ENCODE measurements at places on chromosomes 2 and 18.

DNA sequence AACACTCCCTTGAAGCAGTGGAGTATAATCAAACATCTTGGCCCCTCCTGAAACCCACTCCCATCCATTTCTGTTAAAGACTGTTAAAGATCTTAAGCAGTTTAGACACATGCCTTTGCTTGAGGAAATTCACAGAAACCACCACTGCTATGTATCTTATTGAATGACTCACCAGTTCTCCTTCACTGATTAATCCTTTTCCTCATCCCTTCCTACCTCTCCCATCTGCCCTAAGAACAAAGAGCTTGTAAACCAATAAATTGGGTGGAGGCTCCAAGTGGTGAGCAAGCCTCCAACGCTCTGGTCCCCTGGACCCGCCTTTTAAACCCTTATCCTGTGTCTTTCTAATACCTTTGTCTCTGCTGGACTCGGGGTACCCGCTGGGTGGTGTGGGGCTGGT lies 746.1 kb downstream of the LRP1B start:
- no peak for DNase-seq

DNA sequence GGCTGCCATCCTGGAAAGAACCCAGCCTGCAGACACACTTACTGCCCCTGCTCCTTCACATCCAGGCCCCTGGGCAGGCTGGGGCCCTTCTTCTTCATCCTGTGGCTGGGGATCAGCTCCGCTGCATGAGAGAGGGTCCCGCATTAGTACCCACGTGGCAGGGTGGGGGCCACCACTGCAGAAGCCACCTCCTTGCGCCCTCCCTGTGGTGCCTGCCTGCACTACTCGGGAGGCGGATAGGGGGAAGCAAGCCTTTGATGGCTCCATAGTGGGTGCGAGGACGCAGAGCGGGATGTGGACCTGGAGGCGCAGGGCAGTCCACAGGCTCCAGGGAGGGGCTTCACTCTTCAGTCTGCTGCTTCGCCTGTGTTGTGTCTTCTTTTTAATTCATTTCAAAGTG lies 46.7 kb downstream of the GPC1 start:
- no peak for DNase-seq

GRCh38 chr2:46720592-46721185 lies 194.9 kb downstream of the MCFD2 start:
- DNase-seq, result no peak

GRCh38 chr2:233421091-233421816 lies 67.0 kb downstream of the DGKD start:
- DNase-seq, result no peak

- DNase-seq, result no peak
Measured at GRCh38 chr18:69843015-69843414, 104.7 kb downstream of the CD226 start.

DNA sequence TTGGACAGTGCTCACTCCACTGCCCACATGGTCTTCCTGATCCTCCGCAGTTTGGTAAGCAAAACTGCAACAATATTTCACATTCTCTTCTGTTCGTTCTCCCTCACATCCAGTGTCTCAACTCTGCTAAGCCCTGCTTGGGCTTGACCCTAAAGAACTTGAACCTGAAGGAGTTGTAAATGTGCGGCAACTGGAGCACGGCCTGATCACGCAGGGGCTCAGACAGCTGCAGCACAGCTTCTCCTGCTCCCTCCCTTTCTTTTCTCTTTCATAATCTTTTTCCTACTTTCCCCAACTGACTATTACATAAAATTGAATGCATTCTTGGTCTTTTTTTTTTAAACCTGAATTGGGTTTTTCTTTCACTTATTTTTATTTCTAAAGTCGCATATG lies 10.2 kb downstream of the CYRIA start:
- DNase-seq, result no peak

- no peak for DNase-seq
Measured at GRCh38 chr2:232530626-232531260, 4.8 kb downstream of the CHRND start.

DNA sequence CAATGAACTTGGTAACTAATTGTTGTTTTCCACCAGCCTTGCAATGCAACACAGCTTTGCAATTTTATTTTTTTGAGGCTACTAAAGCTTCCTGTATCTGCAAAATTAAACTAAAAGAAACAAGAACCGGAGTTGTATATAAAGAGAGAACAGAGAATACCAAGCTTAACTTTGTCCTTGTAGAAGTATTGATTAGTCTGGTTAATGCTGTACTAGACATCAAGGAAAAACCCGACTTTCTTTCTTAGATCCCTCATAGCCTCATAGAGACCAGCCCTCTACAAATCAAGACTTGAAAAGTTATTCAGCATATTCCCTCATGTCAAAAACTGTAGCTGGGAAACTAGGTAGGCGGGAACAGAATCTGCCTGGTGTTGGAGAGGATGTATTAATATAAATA lies 1.7 kb upstream of the ASAP2 start:
- no peak for DNase-seq

DNA sequence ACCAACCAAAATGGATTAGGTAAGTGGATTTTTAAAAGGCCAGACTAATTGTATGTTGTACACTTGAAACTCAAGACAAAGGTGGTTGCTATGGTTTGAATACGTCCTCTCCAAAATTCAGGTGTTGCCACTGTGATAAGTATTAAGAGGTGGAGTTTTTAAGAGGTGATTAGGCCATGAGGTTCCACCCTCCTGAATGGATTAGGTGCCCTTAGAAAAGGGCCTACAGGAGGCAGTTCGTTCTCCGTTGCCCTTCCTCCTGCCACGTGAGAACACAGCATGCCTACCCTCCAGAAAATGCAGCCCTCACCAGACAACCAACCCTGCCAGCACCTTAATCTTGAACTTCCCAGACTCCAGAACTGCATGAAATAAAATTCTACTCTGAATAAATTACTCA lies 51.2 kb downstream of the CHMP3 start:
- no peak for DNase-seq

DNA sequence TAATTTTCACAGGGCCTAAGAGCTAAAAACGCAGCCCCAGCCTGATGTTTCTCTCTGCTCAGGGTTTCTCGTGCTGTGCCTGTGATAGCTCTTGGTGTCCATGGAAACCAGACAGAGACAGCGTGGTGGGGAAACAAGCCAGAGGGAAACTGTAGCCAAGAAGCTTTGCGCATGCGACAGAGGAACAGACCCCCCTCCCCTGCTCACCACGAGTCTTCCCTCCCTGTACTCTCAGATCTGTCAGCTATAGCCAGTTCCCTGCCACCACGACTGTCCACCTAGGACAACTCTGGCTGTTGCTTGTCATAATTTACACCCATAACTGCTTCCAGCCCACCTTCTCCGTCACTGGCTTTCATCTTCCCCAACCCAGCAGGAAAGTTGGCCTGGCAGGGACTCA lies 13.2 kb upstream of the DNAJC27 start:
- DNase-seq, result no peak

GRCh38 chr2:26043862-26044696 lies 10.2 kb downstream of the RAB10 start:
- DNase-seq, result no peak

GRCh38 chr2:579961-580360 lies 97.2 kb downstream of the TMEM18 start:
- DNase-seq, result no peak

- no peak for DNase-seq
Measured at GRCh38 chr18:13809043-13809430, 14.9 kb upstream of the MC5R start.

- DNase-seq, result no peak
Measured at GRCh38 chr2:233082222-233082930, 22.2 kb downstream of the INPP5D start.

DNA sequence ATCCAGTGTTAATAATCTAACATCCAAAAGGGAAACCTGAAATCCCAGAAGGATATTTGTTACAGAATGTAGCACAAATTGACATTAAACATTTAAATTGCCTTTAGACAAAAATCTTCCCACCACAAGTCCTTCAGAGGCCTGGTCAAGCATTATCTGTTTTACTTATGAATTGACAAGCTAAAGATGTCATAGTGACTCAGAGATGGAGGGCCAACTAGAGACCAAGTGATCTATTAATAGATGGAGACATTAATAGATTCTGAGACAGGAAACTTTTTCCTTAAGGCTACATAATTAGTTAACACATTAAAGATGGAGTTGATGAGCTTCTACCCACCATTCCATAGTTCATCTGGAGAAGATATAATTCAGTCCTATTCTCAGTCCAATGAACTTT lies 526.2 kb downstream of the IRS1 start:
- DNase-seq, result no peak

All from stimulated activated CD4-positive, alpha-beta T cell treated with anti-CD3 and anti-CD28 coated beads, Interleukin-2, amount 100 ng/mL, for 24 hours (primary cell).